ENCODE measurements at places on chromosomes 5 and 9. TPM values are rescaled to one million over a fixed set of nuclear protein-coding genes. Genes with fewer than 3 reads are reported as not detected.

Gene MARCHF3
- 38.0 TPM for total RNA-seq

Gene TRIM36
- 0.12 TPM for total RNA-seq

Gene PCDHGC4
- 0.90 TPM for total RNA-seq

Gene CDO1
- 0.30 TPM for total RNA-seq

Gene SH3RF2
- total RNA-seq = 0.59 TPM

Gene GDA
- not detected for total RNA-seq

Data from smooth muscle cell of the coronary artery (primary cell).